ENCODE measurements at places on chromosomes 7 and 10.
A peak's percentile ranks its signal among the peaks of the same experiment; 100 is the strongest.

GRCh38 chr10:43204042-43204942 is 62.6 kb downstream of the RASGEF1A start:
- peak; percentile 32 for DNase-seq

DNA sequence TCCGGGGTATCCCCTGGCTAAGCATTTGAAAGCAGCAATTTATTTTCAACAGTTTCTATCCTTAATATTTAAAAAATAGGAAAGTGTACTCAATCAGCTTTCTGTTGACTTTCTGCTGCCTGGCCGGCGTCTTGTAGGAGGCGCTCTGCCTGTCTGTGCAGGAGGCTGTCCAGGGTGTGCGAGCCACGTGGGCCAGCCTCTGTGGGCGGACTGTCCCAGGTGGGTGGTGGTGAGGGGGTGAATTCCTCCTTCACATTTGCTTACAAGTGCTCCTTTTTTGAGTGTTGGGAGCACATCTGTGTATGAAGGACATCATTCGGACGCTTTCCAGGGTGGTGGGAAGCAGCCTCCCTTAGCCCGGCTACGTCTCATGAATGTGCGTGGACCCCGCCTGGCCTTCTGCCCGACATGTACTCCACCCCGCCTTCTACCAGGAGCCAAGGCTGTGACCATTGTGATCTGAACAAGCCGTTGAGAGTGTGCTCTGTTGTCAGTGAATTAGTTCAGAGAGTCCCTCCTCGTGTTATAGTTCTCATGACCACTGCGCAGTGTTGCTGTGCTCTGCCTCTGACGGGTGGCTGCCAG is 114.9 kb downstream of the MGMT start:
- DNase-seq: no peak

- no peak for DNase-seq
Measured at GRCh38 chr7:51175316-51175991, 141.2 kb downstream of the COBL start.

- DNase-seq: no peak
Measured at GRCh38 chr10:3948843-3949242, 163.8 kb upstream of the KLF6 start.

DNA sequence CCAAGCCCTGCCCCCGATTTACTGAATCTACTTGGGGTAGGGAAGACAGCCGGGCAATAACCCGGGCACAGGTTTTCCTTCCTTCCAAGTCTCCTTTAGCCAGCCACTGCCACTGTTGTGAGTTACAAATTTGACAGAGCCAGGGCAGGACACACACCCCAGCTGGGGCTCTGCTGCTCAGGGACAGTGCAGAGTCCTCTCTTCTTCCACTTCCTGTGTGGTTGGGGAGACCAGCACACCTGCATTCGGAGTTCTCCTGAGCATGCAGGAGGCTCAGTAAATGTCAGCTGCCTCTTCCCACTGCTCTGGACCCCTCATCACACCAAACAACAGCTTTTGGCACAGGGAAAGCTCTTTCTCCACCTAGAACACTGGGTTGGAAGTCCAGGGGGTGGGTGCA is 21.3 kb downstream of the CHST15 start:
- no peak for DNase-seq

DNA sequence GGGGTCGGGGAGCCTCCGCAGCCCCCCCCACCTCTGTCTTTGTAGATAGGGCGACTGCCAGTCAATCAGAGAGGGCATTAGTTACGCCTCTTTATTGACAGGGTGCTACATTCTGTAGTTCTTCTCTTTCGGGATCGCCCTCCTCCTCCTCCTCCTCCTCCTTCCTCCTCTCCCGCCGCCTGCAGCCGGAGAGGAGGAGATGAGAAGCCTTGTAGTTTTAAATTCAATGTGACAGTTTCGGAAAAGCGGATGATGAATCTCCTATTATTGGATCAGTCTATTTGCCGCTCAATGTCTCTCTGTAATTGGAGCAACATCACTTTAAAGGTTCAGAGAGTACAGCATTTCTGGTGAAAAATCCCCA is 587 bp upstream of the UNCX start:
- DNase-seq: no peak

DNA sequence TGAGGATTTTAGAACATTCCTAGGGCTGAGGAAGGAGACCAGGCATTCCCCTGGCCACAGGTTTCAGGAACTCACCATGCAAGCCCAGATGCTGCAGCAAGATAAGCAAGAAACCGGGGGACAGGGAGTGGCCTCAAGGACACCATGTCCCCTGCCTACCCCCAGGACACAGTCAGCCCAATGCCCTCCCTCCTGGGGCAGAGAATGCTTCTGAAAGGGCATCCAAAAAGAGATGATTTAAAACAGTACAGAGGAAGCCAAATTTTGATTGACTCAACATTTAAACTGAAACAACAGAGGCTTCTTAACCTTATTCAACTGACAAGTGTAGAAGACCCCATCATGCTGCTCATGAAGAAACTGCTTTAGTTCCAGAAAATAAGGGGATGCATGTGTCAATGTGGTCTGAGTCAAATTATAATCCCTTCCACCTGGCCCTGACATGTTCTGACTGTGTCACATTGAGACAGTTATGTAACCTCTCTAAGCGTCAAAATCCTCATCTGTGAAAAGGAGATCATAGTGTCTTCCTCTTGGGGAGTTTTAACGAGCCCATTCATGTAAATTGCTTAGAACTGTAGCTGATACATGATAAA is 60.0 kb downstream of the ICA1 start:
- no peak for DNase-seq

DNA sequence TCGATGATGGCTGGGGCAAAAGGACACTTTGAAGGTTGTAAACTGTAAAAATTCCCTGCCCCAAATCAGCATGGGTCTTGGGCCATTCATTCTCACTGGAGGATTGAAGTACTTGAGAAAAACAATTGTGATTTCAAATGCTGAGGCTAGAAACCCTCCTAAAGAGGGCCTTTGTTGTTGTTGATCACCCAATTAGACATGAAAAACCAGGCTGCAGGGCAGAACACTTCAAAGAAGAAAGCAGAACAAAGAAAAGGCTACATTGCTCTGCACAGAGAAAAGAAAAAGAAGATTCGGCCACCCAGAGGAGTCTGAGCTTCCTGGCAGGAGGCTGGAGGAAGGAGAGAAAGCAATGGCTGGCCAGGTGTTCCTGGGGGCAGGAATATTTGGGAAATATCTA is 143.1 kb downstream of the NPY start:
- no peak for DNase-seq

DNA sequence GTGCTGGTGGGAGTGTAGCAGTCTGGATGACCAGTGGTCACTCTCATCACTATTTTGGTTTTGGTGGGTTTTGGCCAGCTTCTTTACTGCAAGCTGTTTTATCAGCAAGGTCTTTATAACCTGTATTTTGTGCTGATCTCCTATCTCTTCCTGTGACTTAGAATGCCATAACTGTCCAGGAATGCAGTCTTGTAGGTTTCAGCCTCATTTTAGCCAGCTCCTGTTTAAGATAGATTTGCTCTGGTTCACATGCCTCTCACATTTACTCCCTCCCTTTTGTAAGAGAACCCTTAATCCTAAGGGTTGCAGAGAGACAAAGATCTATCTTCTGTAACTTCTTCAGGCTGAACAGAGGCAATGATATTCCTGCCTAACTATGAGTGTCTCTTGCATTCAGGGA is 51.2 kb upstream of the INHBA start:
- DNase-seq: no peak

DNA sequence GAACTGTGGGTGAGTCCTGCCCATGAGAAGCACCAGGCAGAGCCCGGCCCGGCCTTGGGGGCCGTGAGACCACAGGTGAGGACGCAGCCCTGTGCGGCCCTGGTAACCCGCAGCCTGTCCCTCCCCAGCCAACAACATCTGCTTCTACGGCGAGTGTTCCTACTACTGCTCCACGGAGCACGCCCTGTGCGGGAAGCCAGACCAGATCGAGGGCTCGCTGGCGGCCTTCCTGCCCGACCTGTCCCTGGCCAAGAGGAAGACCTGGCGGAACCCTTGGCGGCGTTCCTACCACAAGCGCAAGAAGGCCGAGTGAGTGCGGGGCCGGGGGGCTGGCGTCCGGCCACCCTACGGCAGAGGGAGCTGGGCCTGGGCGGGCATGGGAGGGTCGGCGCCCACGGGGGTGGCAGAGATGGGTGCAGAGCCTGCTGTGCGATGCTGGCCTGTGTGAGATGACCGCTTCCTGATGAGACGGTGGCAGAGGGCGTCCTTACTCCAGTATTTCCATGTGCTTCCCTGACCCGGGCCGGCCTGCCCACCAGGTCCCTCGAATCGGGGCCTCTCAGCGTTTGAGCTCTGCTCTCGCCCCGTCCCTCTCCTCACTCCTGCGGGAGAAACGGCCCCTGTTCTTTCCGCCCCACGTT is 34.1 kb upstream of the FOXL3 start:
- no peak for DNase-seq

DNA sequence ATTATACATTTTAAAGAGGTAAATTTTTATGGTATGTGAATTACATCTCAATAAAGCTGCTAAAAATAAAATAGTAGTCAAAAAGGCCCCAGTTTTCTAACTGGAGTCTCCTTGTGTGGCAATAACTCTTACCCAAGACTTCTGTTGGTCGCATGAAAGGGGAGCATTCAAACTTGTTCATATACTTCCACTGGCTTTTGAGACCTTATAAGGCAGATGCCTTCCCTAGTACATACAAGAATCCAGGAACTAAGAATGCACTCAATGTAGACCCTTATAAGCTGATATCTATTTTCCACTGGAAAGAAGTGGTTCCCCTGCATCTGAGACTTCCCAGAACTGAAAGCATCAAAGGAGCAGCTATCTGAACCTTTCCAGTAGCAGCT is 13.0 kb downstream of the BCAP29 start:
- no peak for DNase-seq

- peak; percentile 23 for DNase-seq
Measured at GRCh38 chr7:44980393-44981034, 1.7 kb upstream of the MYO1G start.

DNA sequence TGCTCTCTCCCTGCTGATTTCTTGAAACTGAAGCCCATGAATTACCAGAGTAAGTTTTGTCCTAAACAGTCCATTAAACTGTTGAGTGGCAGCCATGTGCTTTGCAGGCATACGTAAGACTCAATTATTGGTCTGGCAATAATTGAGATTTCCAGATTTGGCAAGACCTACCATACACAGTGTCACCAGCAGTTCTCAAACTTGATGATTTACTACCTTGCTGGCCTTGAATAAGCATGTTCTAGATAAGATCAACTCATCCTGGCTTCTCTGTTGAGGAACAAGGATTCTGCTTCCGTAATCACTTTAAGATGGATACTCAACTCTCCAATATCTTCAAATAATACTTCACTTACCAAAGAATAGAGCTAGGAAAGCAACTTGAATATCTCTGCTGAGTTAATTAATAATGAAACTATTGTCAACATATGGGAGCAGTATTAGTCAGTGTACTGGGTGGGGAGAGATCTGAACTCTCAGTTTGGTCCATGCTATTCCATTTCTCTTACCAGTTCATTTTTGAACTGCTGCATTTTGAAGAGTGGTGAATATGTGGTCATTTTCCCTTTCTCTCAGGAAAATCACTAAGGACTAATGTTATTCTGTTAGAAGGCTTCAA is 181.4 kb downstream of the IPMK start:
- DNase-seq: no peak

DNA sequence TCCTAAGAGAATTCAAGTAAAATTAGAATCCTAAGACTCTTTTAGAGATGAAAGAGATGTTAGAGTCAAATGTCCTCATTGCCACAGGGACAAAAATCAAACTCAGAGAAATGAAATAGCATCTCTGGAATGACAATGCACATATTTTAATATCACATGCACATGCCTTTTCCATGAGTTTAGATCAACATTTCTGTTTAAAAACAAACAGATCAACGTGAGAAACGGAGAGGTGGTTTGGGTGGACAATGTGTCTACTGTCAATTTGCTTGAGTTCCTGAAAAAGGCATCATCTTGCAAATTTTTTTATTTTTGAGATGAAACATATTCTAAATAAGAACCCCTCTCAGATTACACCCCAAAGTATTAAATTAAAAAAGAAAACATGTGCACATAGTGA is 130.0 kb downstream of the CHRM2 start:
- DNase-seq: no peak

DNA sequence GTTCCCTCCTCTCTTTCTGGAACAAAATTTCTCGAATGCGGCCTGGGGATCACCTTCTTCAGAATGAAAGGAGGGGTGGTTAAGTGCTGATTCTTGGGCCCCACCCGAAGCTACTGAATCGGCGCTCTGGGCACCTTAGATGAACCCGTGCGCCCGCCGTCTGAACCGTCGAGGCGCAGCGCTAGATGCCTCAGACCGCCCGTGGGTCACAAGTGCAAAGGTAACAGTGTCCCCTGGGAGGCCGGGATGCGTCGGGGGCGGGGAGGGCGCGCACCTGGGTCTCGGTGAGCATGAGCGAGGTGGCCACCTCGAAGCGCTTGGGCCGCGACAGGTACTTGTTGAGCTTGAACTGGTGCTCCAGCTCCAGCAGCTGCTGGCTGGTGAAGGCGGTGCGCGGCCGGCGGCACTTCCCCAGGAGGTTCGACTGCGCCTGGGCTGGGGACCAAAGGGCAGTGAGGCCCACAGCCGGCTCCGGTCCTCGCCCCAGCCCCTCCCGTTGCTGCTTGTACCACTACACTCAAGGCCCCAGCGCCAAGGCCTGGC is 4.2 kb downstream of the MNX1 start:
- DNase-seq: no peak

DNA sequence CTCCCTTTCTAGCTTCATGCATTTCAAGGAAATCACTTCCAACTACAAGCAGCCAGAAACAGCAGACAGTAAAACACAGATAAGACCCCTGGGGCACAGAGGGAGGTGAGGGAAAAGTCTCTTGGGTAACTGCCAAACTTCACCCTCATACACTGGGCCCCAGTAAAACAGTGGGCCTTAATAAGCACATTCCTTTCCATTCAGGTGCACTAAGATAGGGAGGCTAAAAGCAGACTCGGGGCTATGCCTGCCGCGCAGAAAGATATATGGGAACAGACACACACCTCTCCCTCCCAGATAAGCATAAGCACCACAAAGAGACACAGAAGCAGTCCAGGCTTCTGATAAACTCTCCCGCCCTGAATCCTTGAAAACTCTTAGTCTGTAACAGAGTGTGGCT is 117.0 kb downstream of the TYW1B start:
- DNase-seq: no peak

DNA sequence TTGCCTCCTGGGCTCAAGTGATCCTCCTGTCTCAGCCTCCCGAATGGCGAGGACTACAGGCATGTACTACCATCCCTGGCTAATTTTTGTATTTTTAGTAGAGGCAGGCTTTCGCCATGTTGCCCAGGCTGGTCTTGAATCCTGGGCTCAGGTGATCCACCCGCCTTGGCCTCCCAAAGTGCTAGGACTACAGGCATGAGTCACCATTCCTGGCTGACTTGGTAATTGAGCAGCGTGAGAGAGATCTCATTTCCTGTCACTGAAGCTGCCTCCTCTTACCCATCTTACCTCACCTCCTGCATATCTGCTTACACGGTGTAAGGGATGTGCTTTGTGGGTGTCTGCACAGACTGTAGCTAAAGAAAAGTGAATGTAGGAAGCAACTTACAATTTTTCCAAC is 9.7 kb downstream of the IFIT3 start:
- no peak for DNase-seq

DNA sequence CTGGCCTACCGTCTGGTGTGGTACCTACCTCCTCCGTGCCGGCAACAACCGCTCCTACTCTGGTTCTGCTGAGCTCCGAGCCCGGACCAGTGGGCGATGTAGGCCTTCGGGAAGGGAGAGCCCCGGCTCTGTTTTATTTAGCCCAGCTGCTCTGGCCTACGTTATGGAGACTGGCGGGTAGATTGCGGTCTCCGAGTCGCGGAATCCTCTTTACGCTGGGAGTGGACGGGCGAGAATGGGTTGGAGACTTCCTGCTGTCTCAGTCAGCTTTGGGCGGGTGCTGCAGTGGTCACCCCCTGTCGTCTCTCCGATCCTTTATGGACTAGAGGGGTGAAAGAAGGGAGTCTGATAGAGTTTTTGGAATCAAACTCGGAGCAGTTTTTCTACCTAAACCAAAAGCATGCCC is 406 bp downstream of the CBLL1 start:
- no peak for DNase-seq
